ENCODE measurements at places on chromosomes 4 and X. TPM values are rescaled to one million over a fixed set of nuclear protein-coding genes. Genes with fewer than 3 reads are reported as not detected.

SUV39H1 gene
- total RNA-seq: 2.4 TPM

GRCh38 chr4:122591196-122591595 is 29.7 kb downstream of the IL21 start:
- H3K27ac ChIP-seq: no peak overlapping the region
- H3K36me3 ChIP-seq: no peaks in the 10 kb centered on the region
- no peak overlapping the region for H3K4me3 ChIP-seq
- no peak for DNase-seq

DNA sequence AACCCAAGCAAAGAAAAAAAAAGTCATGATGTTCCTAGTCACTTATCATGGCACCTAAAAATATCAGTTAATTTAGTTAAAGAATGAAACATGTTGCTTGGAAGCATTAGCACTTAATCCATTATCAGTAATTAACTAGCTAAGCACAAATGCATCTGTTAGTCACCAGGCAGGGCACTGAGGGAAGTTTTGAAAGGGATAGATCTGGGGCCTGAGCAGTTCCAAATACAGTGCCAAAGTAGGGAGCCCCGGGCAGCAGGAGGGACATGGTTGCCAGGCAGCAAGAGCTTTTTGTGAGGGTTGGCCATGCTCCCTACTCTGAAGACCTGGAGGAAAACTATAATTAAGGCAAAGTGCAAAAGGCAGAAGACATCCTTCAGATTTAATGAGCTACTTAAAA is 62.0 kb downstream of the PHKA1 start:
- H3K4me3 ChIP-seq: no peak overlapping the region
- H3K27me3 ChIP-seq: peaks cover 4% of the 10 kb centered on the region

CXCL8 gene
- 37.4 TPM for total RNA-seq

DNA sequence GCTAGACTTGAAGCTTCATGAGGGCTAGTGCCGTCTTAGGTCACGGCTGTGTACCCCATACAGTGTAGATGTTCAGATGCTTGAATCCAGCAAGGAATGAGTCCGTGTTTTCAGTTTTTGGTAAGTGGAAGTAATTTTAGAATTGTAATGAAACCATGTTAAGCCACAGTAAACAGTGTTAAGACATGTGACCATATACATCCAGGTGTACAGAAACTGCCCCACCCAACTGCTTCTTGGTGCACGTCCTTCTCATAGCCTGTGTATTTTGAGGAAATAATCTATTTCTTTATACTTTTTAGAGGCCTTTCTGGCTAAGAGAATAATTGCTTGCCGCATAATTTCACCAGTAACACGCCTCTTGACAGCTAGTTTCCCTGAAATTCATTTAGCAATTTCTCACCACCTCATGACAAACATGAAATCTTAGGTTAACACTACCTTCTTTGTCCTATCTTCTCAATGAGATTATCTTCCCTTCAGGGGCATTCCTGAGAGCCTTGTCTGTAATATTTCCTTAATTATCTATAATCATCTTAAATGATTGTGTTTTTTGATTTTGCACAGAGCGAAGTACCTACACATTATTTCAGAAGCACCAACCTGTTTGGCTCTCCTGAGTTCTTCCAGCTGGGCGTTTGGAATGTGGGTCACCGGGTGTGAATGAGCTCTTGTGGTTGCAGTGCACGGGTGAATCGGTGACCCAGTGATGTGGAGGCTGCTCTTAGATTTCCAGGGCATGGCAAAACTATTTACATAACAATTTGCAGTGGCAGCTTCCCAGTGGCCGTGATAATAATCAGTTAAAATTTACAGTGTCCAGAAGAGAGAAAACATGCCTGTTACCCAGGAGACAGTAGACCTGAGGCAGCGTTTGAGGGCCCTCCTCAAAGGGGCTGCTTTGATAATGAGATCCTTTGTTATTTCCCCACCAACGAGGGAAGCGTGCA is 50.2 kb upstream of the TADA2B start:
- H3K27ac ChIP-seq: no peak overlapping the region
- H3K4me3 ChIP-seq: no peak overlapping the region
- H3K27me3 ChIP-seq: no peaks in the 10 kb centered on the region
- peak; percentile 42 for DNase-seq
- peaks cover 14% of the 10 kb centered on the region for H3K4me1 ChIP-seq
